ENCODE measurements at places on chromosomes 7 and 10.

DNA sequence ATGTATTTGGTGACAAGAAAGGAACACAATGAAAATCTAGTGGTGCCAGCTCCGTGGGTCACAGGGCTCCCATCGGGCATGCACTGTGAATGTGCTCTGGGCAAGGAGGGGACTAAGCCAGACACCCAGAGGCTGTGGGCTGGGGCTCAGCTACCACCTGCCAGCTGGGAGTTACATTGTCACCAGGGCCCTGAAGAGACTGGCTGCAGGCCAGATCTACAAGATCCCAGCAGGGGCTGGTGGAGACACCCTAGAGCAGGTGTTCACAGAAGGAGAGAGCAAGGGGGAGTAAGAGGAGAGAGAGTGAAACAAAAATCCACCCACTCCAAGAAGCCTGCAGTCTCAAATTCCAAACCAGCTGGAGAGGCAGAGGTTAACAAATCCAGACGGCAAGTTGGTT is 116.6 kb upstream of the ADCY1 start:
- H3K36me3 ChIP-seq: no peaks in the 10 kb centered on the region
- H3K4me1 ChIP-seq: no peaks in the 10 kb centered on the region

DNA sequence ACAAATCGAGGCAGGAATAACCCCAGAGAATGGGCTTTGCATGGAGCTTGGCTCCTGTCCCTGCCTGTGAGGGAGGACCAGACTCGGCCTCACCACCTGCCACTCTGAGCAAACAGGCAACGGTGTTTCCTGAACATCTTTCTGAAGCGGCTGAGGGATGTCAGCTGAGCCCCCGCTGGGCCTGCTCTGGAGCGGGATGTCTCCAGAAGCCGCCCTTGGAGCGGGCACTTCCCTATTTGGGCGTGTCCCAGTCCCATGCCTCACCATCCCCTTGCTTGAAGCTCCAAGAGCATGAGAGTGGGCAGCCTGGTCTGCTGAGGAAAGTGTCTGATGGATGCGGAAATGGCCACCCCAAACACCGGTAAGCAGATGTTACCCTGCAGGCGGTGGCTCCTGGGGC is 10.2 kb downstream of the ALKBH4 start:
- DNase-seq: no peak
- no peak overlapping the region for H3K4me3 ChIP-seq
- no peaks in the 10 kb centered on the region for H3K27me3 ChIP-seq
- peaks cover 4% of the 10 kb centered on the region for H3K4me1 ChIP-seq
- peaks cover 2% of the 10 kb centered on the region for H3K36me3 ChIP-seq
- no peak overlapping the region for H3K27ac ChIP-seq

GRCh38 chr7:32761451-32762205 is 129.9 kb downstream of the KBTBD2 start:
- no peak overlapping the region for H3K27ac ChIP-seq
- H3K4me3 ChIP-seq: peak overlapping the region; percentile 3
- H3K36me3 ChIP-seq: no peaks in the 10 kb centered on the region
- peak; percentile 5 for DNase-seq

DNA sequence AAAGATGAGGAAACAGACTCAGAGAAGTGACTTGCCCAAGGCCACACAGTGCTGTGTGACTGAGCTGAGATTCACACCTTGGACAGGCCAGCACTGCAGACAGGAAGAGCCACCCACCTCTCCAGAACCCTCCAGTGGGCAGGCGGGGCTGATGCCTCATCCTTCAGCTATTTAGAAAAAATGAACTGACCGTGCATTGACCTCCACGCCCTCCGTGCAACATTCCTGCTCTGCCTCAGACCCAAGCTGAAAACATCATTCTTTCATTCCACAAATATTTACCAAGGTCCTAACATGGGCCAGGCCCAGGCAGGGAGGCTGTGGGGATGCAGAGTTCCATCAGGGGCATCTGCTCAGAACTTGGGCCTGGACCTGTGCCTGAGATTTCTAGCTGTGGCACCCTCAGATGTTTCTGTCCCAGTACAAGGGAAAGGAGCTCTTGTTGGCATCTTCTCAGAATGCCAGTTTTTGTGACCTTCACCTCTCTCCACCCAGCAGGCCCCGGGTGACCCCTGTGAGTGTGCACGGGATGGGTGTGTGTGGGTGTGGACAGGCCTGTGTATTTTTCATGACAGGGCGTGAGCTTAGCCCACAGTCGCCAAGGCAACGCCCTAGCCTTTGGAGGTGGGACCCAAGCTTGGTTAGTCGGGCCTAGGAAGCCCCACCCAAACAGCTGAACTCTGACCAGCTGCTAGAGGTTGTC is 6.5 kb downstream of the VSIR start:
- H3K4me1 ChIP-seq: peaks cover 88% of the 10 kb centered on the region
- H3K27me3 ChIP-seq: no peaks in the 10 kb centered on the region
- peaks cover 52% of the 10 kb centered on the region for H3K36me3 ChIP-seq
- H3K27ac ChIP-seq: peak overlapping the region; percentile 95
- peak; percentile 72 for DNase-seq

DNA sequence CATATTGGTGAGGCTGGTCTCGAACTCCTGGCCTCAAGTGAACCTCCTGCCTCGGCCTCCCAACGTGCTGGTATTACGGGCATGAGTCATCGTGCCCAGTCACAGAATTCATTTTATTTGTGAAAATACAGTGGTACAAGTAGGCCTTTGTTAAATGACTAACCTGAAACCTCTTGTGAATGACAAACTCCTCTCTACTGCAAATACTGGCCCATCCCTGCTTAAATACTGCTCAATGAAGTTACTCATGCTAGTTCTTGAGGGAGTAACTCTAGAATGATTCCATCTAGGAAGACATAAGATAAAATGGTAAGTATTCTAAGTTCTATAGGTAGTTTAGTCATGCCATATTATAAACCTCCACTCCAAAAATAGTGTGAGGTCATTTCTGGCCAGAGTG is 80.7 kb downstream of the UBE2H start:
- DNase-seq: peak; percentile 22
- H3K4me3 ChIP-seq: no peak overlapping the region
- H3K36me3 ChIP-seq: peaks cover 18% of the 10 kb centered on the region
- H3K4me1 ChIP-seq: peaks cover 20% of the 10 kb centered on the region
- H3K27ac ChIP-seq: no peak overlapping the region

DNA sequence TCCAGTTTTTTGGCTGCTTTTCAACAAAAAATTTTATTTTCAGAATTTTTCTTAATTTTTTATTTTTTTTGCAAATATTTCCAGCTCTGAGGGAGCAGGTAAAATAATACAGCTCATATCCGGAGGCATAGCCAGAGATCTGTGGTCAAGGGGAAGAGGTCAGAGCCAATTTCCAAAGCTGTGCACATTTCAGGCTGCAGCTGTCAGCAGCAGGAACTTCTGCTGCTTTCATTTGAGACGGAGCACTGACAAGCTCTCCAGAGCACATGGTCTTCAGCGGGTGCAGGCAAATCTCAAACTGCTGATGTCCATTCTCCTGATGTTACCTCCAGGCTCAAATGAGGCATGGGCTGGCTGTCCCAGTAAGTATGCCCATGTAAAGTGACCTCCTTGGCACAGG is 31.1 kb downstream of the SLC26A4 start:
- no peak overlapping the region for H3K4me3 ChIP-seq
- H3K27ac ChIP-seq: no peak overlapping the region
- peaks cover 24% of the 10 kb centered on the region for H3K27me3 ChIP-seq

- DNase-seq: peak; percentile 95
- H3K4me3 ChIP-seq: no peak overlapping the region
- H3K27ac ChIP-seq: no peak overlapping the region
- H3K36me3 ChIP-seq: no peaks in the 10 kb centered on the region
These were observed 79.1 kb upstream of the MPP7 start for GRCh38 chr10:28381903-28382347.

DNA sequence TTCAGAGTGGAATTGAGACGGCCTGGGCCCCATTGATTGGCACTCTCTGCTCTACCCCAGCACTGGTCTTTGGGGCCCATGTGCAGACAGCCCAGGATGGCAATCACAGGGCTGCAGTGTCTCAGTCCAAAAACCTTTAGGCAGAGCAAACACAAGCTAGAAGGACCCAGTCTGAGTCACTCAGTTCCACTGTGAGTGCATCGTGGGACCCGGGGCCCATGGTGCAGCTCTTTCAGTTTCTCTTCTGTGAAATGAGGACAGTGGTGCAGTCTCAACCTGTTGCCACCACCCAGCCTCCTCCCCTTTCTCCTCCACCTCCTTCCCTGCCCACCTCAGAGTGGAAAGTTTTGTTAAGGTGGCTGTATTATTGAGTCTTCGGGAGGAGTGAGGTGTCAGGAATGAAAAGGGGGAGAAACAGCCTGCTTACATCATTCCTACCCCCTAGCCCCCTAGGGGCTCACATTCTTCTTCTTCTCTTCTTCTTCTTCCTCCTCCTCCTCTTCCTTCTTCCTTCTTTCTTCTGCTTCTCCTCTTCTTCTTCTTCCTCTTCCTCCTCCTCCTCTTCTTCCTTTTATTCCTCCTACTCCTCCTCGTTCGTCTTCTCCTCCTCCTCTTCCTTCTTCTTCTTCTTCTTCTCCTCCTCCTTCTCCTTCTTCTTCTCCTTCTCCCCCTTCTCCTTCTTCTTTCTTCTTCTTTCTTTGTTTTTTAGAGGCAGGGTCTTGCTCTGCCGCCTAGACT is 19.5 kb upstream of the CARD11 start:
- peak; percentile 95 for DNase-seq
- no peaks in the 10 kb centered on the region for H3K27me3 ChIP-seq
- no peaks in the 10 kb centered on the region for H3K36me3 ChIP-seq
- H3K4me3 ChIP-seq: peak overlapping the region; percentile 63
- peak overlapping the region; percentile 94 for H3K27ac ChIP-seq
- H3K4me1 ChIP-seq: peaks cover 74% of the 10 kb centered on the region

GRCh38 chr10:11835061-11835460 is 11.9 kb downstream of the PROSER2 start:
- H3K27ac ChIP-seq: no peak overlapping the region
- H3K4me3 ChIP-seq: no peak overlapping the region
- DNase-seq: no peak
- no peaks in the 10 kb centered on the region for H3K36me3 ChIP-seq
- H3K27me3 ChIP-seq: peaks cover 13% of the 10 kb centered on the region

DNA sequence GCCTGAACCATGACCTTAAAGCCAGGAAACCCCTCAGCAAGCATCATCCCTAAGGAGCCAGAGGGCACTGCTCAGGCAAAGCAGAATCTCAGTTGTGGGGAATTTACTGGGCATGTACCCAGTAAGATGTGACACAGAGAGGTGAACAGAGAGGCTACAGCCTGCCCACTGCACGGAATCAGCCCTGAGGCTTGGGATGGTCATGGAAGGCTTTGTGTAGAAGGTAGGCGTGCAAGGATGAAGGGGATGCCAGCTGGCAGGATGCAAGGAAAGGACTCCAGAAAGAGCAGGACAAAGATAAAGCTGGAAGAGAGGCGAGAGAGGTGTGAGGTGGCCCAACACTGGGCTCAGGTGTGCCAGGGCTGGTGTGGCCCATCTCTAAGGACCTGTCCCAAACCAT is 2.4 kb upstream of the AIFM2 start:
- H3K27ac ChIP-seq: no peak overlapping the region
- no peak for DNase-seq
- peaks cover 30% of the 10 kb centered on the region for H3K4me1 ChIP-seq
- H3K27me3 ChIP-seq: no peaks in the 10 kb centered on the region

- H3K27ac ChIP-seq: no peak overlapping the region
- no peak for DNase-seq
- peaks cover 24% of the 10 kb centered on the region for H3K27me3 ChIP-seq
- H3K4me1 ChIP-seq: no peaks in the 10 kb centered on the region
These were observed 317.3 kb downstream of the PHTF2 start for GRCh38 chr7:78115876-78116275.

GRCh38 chr7:156167417-156167807 is 355.1 kb upstream of the SHH start:
- H3K27ac ChIP-seq: no peak overlapping the region
- DNase-seq: no peak
- H3K36me3 ChIP-seq: no peaks in the 10 kb centered on the region
- no peaks in the 10 kb centered on the region for H3K4me1 ChIP-seq
- H3K4me3 ChIP-seq: no peak overlapping the region

- DNase-seq: no peak
- peaks cover 2% of the 10 kb centered on the region for H3K4me1 ChIP-seq
- H3K4me3 ChIP-seq: no peak overlapping the region
- H3K27ac ChIP-seq: no peak overlapping the region
- H3K36me3 ChIP-seq: peaks cover 11% of the 10 kb centered on the region
These were observed 39.4 kb downstream of the FBXW4 start for GRCh38 chr10:101655570-101655969.
